ENCODE measurements at places on chromosomes 16 and 17.

DNA sequence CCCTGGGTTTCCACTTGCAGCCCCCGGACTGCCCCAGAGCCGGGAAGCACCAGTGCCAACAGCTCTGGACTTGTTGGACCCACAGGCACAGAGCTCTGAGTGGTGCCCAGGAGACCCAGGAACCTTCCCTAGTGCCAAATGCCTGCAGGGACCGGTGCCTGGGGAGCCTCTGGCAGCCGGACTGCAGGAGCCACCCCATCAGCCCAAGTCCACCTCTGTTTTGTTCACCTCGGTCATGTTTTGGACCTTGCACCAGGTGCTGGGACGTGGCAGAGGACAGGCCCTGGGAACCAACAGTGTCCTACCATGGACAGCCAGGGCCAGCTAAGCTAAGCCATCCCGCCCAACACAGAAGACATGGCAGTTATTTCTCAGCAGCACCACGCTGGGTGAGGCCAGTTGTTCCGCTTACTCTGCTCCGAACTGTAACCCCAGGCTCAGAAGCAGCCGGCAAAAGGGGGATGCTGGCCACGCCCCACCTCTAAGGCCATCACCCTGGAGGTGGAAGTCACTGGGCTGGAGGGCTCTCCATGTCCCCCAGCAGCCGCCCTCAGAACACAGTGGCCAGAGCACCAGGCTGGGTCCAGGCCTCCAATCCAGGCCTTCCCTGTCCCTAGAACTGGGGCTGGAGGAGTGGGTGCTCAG, 79.8 kb downstream of the AMFR start:
- DNase-seq = no peak

GRCh38 chr17:9051561-9051960, 30.3 kb downstream of the NTN1 start:
- DNase-seq = no peak

- no peak for DNase-seq
These were observed 313.7 kb downstream of the MAF start for GRCh38 chr16:79286646-79287423.

DNA sequence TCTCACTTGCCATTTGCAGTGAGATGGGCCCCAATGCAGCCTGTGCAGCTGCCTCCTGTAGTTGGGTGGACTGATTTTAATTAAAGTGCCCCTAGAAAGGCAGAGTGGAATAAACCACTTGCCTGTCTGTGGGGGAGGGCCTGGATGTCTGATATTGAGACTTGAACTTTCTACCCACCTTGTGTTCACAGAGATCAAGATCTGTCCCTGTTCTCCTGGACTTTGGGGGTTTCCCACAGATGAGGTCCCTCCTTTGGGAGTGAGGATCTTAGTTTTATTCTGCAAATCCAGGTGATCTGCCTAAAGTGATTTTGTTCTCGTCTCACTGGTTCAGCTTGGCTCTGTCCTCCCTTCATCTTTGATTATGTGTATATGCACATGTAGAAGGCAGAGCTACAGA, 7.7 kb upstream of the DHRS13 start:
- no peak for DNase-seq

All from mesothelial cell of epicardium (in vitro differentiated cells).